ENCODE measurements at places on chromosomes 16 and 17.

DNA sequence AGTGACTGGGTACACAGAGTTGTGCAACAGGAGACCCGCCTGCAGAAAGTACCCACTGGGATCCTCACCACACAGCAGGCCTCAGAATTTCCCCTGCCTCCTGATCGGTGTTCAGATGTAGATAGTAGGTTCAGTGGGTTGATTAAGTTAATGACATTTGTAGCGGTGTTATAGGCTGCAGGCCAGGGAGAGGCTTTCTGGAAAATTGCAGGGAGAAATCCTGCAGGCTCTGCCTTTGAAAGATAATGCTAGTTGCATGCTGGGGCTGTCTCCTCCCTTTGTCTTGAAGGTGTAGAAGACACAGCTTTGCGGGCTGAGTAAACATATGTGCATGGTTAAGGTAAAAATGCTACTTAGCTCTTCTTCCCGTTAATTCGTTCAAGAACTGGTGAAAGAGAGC lies 406.3 kb upstream of the RBFOX1 start:
- DNase-seq = no peak

DNA sequence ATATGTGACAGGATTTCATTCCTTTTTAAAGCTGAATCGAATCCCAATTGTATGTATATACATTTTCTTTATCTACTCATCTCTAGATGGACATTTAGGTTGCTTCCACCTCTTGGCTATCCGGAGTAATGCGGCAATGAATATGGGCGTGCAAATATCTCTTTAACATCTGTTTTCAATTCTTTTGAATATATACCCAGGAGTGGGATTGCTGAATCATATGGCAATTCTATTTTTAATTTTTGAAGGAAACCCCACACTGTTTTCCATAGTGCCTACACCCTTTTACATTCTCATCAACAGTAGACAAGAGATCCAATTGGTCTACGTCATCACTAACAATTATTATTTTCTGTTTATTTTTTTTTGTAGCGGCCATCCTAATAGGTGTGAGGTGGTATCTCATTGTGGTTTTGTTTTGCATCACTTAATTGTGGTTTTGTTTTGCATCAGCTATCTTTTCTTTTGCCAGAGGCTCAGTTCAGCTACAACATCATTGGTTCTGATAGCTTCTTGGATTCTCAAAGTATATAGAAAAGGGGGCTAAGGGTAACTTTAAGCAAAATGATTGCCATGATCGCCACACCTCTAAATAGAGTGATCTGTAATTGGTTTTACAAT lies 25.6 kb upstream of the MAP2K6 start:
- DNase-seq = no peak

DNA sequence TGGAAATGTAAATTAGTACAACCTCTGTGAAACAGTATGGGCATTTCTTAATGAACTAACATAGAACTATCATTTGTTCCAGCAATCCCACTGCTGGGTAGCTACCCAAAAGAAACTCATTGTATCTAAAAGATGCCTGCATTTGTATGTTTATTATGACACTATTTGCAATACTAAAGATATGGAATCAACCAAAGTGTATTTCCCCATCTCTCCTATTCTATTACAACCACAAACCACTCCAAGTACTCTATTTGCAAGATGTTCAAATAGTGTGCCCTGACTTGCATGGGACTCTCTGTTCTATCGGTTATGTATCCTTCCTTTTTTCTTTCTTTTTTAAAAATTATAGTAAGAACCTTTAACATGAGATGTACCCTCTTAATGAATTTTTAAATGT lies 845.2 kb downstream of the CDH11 start:
- DNase-seq = no peak

DNA sequence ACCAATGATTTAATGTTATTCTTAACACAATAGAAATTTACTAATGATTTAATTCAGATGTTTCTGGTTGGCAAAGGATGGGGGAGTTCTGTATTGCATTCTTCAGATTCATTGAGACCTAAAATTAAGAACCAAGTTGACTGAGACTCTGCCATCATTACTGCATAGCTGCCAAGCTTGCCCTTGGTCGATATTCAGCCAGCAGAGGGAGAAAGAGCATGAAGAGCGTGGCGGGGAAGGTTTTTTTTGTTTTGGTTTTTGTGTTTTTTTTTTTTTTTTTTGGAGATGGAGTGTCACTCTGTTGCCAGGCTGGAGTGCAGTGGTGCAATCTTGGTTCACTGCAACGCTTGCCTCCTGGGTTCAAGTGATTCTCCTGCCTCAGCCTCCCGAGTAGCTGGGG lies 659.4 kb upstream of the EEF2KMT start:
- no peak for DNase-seq

DNA sequence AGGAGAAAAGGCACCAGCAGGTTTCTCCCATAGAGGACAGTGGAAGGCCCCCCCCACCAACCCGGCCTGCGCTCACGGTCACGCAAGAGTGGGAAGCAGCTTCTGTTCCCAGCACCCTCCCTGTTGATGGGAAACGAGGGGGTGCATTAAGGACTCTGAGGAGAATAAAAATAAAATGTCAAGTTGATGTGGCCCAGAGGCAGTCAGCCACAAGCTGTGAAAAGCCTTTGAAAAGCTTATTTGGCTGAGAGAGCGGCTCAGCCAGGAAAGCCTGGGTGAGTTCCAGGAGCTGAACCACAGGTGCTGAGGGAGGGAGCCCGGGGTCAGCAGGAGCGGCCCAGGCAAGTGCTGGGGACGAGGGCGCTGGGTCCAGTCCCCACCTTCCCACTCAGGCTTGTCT lies 26.9 kb upstream of the SPATA32 start:
- DNase-seq = no peak

DNA sequence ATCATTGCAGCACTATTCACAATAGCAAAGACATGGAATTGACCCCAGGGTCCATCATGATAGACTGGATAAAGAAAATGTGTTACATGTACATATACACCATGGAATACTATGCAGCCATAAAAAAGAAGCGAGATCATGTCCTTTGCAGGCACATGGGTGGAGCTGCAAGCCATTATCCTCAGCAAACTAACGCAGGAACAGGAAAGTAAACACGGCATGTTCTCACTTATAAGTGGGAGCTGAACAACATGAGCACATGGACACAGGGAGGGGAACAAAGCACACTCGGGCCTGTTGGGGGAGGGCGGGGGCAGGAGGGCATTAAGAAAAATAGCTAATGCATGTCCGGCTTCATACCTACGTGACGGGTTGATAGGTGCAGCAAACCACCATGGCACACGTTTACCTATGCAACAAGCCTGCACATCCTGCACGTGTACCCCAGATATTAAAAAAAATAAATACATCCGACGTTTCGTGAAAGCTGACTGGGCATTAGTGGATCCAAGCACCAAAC lies 28.9 kb downstream of the ZNF778 start:
- DNase-seq = no peak

DNA sequence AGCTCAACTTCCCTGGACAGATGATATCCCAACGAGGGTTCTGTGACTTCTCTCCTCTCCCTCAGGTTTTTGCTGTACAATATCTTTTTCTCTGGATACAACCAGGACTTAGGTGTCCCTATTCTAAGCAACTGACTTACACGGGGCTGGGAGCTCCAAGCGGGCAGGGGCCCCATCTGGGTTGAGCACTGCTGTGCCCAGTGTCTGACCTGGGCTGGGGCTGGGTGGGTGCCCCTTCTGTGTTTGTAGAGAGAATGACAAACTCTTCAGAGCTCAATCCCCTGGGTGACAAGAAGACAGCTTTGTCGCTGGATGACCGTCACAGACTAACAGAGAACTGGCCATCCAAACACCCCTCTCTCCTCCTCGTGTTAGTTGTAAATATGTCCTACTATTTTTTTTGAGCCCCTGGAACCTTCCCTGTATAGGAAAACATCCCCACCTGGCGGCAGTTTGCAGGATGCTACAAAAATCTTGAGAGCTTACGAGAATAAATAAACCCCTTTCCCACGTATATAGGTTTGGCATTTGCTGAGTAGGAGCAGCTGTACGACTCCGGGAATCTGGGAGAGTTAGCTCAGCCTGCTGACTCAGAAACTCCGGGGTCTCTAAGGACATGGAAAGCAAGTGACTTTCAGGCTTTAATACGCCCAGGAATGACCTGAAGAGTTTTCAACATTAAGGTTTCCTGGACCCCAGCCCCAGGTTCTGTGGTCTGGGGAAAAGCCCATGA lies 23.7 kb upstream of the RCVRN start:
- DNase-seq = no peak

GRCh38 chr16:71778780-71779179 lies 29.9 kb downstream of the AP1G1 start:
- no peak for DNase-seq

GRCh38 chr16:50103764-50104163 lies 38.0 kb downstream of the HEATR3 start:
- DNase-seq = no peak

- DNase-seq = no peak
Observed at GRCh38 chr17:30942308-30943079, 20.7 kb downstream of the ADAP2 start.

- no peak for DNase-seq
Observed at GRCh38 chr17:12021623-12022140, 1.0 kb downstream of the MAP2K4 start.

DNA sequence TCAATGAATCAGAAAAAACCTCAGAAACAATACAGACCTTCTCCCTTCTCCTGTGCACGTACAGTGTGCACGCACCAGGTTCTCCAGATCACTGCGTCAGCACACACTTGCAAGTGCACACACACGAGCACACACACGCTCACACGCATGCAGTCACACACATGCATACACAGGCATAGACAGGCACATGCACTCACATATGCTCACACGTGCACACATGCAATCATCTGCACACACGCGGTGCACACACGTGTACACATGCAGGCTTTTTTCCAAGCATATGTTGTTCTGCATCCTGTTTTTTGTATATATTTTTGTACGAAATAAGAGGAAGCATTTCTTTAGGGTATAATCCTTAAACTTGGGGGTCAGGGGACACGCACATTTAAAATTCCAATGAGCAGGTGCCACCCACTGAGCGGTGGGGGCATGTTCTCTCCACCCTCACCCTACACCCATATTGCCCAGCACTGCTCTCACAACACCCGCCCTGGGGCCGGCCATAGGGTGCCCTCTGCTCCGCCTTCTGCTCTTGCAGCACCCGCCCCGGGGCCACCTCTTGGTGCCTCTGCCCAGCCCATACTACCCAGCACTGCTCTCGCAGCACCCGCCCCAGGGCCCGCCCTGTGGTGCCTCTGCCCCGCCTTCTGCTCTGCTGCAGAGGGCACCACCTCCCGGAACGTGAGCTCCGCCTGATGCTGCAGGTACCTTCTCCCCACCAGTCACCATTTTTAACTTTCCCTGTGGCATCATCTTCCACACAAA lies 20.9 kb downstream of the KLHDC4 start:
- no peak for DNase-seq

DNA sequence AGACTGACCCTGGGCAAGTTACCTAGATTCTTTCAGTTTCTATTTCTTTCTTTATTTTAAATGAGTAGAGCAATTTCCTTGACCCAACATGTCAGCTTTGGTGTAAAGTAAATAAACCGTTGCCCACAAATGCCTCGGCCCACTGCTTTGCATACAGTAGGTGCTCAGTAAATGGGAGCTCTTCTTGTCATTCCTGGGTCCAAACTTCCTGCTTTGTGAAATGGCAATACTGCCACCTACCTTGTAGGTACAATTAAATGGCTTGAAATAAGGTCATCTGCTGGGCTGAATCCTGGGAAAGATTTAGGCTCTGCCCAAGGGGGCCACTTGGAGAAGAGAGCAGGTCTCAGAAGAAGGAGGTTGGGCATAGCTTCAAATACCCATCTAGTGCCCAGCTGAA lies 253.0 kb downstream of the HS3ST3B1 start:
- DNase-seq = no peak

DNA sequence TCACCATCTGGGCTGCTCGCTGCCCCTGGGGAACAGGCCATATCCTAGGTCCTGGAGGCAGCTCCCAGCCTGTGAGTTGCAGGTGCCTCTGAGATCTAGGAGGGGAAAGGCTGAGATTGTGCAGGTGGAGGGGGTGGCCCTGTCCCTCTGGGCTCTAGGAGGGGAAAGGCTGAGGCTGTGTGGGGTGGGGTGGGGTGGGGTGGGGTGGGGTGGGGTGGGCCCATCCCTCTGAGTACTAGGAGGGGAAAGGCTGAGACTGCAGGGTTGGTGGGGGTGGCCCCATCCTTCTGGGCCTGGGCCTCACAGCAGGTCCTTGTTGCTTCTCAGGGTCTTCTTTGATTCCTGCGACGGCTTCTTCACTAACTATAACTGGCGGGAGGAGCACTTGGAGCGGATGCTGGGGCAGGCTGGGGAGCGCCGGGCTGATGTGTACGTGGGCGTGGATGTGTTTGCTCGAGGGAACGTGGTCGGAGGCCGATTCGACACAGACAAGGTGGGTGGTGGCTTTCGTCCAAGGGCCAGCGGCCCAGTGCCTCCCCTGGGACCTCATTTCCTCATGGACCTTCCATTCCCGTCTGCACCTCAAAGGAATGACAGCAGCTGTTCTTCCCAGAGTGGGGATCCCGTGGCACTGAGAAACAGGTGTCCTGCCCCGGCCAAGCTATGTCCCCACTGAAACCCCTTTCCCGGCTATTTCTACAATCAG lies 7.1 kb downstream of the ENGASE start:
- DNase-seq = no peak

- DNase-seq = no peak
Observed at GRCh38 chr17:12672947-12673346, 7.3 kb downstream of the MYOCD start.

DNA sequence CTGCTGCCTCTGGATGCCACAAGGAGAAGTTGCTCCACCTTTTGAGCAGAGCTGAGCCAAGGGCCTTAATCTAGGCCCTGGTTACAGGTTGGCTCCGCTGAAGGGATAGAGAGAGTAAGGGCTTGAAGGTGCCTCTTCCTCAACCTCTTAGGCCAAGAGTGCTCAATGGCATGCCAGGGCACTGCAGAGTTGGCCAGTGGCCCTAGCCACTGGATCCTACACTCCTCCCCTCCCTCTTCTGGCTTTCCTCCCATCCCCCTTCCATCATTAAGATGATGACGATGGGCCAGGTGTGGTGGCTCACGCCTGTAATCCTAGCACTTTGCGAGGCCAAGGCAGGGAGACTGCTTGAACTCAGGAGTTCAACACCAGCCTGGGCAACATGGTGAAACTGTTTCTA lies 50.5 kb downstream of the MYO18A start:
- no peak for DNase-seq

DNA sequence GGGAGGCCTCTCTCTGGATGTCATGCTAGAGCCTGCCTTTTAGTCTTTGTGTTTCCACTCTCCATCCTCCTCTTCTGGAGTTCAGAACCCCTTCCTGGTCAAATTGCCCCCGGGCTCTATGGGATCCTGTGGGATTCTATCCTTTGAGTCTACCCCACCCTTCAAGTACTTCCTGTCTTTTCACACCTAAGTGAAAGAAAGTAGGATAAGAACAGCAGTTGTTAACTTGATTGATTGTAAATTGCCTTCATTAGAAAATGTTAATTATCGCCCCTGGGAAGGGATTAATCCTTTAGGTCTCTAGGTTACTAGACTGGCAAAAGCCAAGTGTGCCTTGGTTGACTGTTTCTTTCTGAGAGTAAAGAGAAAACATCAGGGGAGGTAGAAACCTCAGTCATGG lies 30.1 kb downstream of the PRKCB start:
- DNase-seq = no peak
